ENCODE measurements at places on chromosomes 2 and 18.

DNA sequence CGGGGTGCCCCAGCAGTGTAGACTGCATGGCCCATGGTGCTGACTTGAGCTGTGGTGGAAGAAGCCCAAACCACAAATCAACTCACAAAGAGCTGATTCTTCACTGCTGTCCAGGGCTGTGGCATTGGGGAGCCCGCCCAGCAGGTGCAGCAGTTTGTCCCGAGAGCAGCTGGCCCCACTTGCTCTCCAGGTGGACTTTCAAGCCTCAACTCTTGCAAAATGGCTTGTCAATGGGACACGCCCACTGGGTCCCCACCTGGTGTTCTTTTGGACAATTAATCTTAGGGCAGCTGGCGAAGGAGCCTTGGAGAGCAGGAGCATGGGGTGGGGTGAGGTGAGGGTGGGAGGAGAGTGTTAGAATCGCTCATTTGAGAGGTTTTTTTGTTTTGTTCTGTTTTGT is 117.9 kb downstream of the MYCN start:
- peak; percentile 37 for DNase-seq

DNA sequence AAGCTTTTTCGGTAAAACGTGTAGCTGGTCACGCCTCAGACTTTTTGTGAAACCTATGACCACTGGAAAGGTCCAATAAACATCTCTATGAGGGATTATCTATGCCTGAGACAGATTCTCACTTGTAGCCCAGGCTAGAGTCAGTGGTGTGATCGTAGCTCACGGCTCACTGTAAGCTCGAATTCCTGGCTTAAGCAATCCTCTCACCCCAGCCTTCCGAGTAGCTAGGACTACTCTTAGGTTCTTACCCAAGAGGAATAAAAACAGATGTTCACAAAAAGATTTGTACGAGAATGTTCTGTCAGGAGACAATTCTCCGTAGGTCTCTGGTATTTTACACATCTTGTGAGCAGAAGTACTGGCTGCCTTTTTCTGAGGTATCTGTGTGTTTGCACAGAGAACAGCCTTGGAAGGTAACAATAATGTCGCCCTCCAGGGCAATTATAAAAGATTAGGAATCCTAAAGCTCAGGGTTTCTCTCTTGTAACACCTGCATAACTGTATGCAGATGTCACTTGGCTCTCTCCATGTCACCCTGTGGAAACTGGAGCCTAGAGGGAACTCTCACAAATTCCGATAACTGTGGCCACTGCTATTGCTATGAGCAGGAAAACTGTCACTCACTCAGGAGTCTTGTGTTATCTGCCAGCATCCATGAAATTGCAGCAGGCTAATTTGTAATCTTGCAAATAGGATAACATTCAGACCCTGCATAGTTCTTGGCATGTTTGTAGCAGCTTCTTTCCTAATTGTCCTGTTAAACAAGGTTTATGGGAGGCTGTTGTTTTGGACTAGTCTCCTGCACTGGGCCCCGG is 25.5 kb upstream of the RALBP1 start:
- no peak for DNase-seq

GRCh38 chr2:80395251-80395650 is 90.7 kb upstream of the LRRTM1 start:
- no peak for DNase-seq

DNA sequence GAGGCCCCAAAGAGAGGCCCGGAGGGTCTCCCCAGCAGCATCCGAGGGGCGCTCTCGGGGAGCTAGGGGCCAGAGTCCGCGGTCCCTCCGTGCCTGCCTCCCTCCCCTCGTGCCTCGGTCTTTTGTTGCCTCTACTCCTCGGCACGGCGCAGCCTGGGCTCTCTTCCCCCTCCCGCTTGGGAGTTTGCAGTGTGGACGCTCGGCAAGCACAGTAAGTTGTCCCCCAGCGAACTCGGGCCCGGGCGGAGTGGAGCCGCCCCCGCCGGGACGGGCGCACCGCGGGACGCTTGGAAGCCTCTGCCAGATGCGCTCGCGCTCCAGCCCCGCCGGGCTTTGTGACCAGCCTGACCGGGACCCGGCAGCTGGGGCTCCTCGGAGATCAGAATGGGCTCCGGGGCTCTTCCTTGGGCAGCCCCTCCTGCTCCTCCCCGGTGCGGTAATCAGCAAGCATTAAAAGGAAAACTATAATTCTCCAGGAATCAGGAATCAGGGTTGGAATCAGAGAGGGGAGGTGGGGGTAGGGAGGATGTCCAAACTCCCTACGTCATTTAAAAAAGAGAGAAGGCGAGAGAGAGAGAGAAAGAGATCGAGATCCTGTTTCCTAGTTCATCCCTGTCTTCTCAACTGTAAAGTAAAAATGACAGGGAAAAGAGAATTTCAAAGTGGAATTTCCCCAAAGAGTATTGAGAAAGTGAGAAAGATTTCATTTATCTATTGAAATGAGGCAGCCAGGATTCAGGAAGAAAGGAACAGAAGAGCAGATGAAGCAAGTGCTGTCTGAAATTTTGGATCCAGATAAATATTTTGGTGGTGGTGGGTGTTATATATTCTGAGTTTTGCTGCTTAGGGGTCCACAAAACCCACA is 786 bp upstream of the TMEM200C start:
- no peak for DNase-seq

DNA sequence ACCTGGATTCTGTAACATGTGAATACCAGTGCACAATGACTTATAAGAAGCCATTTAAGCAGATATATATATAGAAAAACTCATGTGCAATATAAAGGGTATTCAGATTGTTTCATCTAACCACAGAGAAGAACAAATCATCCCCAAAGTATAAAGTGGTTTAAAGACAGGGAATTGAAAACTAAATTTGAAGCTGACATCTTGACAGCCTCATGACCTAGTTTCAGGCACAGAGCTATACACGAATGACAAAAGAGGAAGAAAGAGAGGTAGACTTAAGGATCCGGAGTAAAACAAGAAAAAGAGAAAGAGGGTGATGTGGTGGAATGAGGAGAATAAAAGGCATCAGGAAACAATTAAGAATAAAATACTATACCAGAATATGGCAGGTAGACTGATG is 194.5 kb downstream of the EPHA4 start:
- no peak for DNase-seq

DNA sequence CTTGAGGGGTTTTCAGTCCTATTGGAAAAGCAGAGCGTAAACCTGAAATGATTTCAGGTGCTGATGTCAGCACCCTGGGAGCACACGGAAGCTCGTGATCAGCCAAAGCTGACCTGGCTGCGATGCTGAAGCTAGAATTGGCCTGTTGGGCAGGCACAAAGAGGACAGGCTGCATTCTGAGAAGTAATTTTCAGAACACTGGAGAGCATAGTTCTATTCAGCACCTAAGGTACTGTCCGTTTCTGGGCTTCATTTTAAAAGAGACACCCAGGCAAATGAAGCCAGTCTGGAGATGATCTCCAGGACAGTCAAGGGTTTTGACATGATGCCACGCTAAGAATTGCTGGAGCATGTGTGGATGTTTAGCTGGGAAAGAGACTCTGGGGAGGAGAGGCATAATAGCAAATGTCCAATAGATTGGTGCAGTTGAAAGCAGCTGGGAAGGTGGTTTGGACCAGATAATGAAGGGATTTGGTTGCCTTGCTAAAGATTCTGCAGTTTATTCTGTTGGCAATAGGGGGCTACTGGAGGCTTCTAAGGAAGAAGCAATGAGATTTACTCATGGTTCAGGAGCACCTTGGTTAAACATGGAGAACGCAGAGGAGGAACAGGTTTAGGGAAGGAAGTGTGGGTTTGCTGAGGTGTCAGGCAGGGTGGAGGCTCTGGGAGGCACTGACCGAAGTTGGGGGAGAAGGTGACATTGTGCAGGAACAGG is 86.6 kb downstream of the ACOXL start:
- no peak for DNase-seq

- DNase-seq = no peak
Observed at GRCh38 chr2:86807468-86808275, 17.0 kb upstream of the CD8A start.

DNA sequence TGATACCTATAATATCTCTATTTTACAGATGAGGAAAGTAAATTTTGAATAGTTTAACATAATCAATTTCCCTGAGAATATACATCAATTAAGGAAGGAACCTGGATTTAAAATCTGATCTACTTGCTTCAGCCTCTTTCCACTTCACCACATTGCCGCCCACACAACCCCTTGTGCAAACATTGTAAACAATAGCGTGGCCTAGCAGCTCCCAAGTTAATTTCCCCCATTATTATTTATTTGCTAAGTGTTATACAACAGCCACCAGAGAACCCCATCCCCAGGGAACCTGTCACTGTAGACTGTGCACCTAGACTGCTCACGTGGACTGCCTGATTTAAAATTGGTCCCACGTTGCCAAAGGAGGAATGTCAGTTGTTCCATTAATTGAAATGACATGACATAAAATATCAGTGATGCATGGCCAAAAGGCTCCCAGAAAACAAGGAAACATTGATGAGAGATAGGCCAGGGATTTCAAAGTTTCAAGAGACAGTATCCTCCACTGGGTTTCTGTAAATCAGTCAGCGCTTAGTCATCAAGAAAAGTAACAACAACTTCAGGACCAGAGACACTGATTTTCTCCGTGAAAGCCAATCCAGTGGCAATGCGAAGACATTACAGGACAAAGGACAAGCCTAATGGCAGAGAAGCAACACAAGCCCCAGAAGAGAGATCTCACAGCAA is 41.3 kb downstream of the SCG2 start:
- DNase-seq = peak; percentile 58

DNA sequence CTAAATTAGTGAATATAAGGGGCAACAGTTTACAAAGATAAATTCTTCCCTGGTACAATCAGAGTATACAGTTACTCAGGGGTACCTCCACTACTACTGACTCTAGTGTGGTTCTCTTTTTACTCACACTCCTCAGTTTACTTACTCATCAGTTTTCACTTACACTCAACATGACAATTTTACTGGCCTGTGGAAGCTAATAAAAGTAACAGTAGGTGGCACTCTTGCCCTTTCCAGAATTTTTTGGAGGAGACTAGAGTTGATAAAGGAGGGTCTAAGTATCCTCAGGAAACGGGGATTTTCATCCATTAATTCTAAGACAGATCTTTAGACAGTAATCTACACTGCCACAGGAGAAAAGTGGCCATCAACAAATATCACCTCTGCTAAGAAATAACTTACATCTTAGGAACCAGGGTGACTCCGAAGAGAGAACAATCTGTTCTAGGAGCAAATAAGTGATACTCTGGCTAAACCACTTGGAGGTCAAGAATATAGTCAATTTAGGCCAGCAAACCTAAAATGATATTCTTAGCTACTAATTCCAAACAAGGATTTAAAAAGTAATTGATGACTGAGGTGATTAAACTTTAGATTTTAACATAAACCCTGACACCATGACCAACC is 61.3 kb downstream of the ATL2 start:
- DNase-seq = peak; percentile 9

- DNase-seq = no peak
Observed at GRCh38 chr18:44681076-44681970, 635 bp downstream of the SETBP1 start.

DNA sequence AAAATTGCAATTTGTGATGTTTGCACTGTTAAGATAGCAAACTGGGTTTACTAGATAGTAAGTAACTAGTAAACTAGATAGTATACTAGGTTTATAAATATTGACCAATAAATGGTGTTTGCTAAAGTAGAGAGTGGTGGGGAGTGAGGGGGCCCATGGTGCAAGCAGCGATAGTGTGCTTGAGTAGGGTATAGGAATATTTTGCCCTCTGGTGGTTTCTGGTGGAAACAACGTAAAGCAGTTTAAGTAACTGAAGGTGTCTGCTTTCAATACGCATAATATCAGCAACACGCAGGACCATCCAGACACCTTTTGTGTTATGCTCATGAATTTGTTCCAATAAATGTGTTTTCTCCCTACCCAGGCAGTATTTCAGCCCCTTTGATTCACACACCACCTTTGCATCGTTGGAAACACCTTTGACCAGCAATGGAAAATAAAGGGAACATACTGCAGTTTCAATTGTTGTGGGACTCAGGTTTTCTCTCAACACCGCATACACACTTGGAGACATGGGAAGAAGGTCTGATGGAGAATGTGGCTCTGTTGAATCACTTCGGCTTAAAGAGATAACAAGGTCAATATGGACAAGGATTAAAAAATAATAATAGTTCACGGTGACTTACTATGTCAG is 16.7 kb upstream of the STAT1 start:
- DNase-seq = peak; percentile 48

DNA sequence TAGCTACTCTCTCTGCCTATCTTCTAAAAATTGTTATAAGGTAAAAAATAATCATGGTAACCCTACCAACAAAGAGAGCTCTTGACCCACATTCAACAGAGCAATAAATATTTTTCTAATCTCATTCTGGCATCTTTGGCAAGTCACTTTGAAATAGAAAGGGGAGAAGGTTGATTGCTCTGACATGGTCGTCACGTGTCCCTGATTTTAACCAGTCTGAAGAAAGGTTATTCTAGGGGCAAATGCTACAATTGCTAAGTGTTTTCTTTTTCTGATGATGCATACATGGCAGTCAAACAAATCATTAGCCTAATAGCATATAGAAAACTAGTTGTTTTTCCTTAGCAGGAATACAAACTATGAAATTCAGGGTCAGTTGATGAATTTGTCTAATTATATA is 153.3 kb upstream of the MAP3K20 start:
- DNase-seq = no peak

- DNase-seq = no peak
Observed at GRCh38 chr2:71783215-71783614, 329.9 kb downstream of the DYSF start.

DNA sequence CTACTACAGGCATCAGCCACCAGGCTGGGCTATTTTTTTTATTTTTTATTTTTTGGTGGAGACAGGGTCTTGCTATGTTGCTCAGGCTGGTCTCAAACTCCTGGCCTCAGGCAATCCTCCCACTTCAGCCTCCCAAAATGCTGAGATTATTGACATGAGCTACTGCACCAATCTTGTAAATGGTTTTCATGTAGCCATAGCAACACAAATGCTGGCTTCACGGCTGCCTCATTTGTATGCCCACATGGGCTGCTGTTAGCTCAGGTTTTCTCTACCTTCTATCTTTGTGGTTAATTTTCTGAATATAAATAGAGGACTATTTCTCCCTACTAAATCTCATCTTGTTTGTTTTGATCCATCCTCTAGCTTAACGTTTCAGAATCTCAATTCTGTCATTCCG is 58.2 kb downstream of the PLEKHM3 start:
- no peak for DNase-seq

GRCh38 chr2:222436040-222436413 is 11.7 kb downstream of the SGPP2 start:
- no peak for DNase-seq

GRCh38 chr18:9536354-9537152 is 61.2 kb downstream of the RALBP1 start:
- DNase-seq = no peak

GRCh38 chr2:157744571-157745076 is 116.0 kb upstream of the ACVR1C start:
- DNase-seq = no peak

- DNase-seq = no peak
Observed at GRCh38 chr18:44859751-44860439, 179.2 kb downstream of the SETBP1 start.

- DNase-seq = no peak
Observed at GRCh38 chr2:48651158-48651790, 33.6 kb downstream of the GTF2A1L start.

GRCh38 chr2:216294305-216294704 is 78.0 kb downstream of the MARCHF4 start:
- no peak for DNase-seq

Data from SHP77 (cell line).